Activated T-cell treated with anti-CD3 and anti-CD28 coated beads for 4 hours (primary cell): ENCODE measurements at places on chromosomes 4 and X.

- DNase-seq = no peak
Measured at GRCh38 chr4:8170341-8170740, 11.7 kb upstream of the ABLIM2 start.

DNA sequence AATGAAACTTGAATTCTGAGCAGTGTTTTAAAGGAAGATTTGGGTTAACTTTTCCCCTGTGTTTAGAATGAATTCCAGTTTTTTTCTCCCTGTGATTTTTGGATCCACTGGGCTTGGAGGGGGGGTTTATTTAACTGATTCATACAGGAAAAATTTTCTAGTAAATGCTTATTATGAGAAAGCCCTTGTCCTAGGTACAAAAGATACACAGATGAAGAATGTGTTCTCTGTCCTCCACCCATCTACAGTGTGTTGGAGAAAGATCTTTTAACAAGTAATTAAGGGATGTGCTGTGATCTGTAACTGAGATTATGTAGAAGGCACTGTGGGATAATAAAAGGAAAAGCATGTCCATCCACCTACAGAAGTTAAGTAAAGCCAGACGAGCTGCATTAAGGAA is 103.9 kb downstream of the STIM2 start:
- no peak for DNase-seq

- DNase-seq = no peak
Measured at GRCh38 chrX:111123606-111124179, 27.7 kb downstream of the PAK3 start.

DNA sequence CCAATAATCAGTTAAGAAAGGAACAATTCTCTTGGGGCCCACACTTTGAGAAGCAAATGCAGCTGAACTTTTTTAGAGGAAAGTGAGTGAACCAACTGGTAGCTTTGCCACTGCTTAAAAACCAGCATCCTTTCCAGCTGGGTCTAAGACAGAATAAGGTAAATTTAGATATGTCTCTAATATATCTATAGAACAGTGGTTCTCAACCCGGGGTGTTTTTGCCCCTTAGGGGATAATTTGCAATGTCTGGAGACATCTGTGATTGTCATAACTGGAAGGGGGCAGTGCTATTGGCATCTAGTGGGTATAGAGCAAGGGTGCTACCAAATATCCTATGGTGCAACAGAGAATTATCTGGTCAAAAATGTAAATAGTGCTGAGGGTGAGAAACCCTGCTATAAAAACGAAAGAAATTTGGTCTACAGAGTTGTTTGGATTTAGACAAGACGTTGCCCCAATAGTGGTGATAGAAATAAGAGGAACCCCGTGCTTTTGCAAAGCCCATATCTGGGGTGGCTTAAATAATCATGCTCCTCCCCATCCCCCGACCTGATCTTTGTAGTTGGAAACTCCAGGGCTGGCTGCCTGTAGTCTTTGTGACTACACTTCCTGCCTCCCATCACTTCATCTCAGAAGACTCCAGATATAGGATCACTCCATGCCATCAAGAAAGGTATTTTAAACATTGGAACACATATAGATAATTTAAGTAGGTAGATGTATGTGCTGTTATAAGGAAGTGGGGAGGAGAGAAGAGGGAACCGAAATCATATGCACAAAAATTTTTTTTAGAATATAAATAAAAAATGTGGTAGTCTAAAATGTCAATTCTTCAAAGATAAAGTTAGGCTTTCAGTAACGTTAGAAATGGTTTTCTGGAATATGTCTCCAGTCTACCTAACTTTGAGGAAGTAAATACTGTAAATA is at the start of gene TLR7:
Gene TLR7 (plus strand): TSS at position 622 of the 927 bp plus-strand sequence. CDS start 507 bp downstream, outside the sequence.
- no peak for DNase-seq

GRCh38 chr4:77734928-77735327 is 84.2 kb downstream of the CNOT6L start:
- peak; percentile 11 for DNase-seq

DNA sequence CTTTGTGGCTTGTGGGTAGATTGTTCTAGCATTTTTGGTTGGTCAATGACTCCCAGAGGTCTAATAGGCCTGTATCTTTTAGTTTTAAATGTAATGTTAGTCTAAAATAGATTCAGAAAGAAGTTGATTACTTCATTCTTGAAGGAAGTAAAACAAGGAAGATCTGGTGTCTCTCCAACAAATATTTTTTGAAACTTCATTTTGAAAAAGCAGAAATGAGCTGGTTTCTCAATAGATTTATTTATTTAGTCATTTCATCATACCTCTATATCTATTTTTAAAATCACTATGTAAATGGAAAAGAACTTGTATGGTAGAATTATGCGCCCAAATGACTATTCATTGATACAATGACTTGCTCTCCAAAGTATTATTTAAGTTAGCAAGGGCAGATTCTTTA is 7.2 kb downstream of the HTR2C start:
- no peak for DNase-seq

GRCh38 chr4:176653401-176654220 is 139.1 kb downstream of the VEGFC start:
- DNase-seq = no peak

DNA sequence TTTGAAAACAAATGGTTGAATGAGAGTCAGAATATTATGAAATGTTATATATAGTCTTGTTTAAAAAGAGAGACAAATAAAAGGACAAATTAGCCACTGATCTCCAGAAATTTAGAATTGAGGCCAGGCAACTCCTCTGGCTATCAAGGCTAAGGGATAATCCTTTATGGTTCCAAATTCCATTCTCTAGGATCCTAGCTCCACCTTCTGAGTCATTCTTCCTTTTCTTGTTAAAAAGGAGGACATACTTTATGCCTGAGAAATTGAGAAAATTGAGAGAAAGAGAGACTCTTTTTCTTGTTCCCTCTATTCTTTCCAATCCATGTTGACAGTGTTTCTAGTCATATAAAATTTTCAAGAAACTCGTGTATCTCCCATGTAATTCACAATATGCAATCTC is 1299.5 kb downstream of the FSTL5 start:
- no peak for DNase-seq

DNA sequence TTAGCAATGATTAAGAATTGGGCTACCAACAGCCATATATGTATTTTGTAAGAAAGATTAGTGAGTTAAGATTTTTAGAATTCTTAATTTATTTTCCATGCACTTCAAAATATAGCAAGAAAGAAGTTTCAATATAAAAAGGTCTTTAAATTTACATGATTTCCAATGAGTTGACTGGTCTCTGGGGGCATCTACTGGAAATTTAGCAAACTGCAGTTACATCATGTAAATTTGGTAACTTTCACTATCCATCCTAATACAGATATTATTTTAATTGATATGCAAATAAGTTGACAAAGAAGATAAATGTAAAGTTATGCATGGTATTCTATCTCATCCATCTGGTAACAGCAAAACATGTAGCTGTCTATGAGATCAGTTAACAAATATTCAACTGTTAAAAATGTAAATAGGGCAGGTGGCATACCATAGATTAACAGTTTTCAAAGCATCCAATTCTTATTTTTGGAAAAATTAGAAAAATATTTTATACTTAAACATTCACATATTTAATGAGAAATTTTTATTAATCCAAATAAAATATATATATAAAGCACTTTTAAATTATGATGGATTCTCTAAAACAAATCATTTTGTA is 29.1 kb downstream of the TTC29 start:
- no peak for DNase-seq

DNA sequence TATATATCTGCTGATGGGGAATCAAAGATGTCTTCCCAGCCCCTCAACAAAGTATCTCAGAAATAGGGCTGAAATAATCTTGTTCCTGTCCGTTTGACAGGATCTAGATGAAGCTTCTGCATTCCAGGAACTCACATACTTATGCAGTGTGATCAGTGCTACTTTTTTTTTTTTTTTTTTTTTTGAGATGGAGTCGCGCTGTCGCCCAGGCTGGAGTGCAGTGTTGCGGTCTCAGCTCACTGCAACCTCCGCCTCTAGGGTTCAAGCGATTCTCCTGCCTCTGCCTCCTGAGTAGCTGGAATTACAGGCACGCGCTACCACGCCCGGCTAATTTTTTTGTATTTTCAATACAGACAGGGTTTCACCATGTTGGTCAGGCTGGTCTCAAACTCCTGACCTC is 36.4 kb downstream of the DHX15 start:
- no peak for DNase-seq

DNA sequence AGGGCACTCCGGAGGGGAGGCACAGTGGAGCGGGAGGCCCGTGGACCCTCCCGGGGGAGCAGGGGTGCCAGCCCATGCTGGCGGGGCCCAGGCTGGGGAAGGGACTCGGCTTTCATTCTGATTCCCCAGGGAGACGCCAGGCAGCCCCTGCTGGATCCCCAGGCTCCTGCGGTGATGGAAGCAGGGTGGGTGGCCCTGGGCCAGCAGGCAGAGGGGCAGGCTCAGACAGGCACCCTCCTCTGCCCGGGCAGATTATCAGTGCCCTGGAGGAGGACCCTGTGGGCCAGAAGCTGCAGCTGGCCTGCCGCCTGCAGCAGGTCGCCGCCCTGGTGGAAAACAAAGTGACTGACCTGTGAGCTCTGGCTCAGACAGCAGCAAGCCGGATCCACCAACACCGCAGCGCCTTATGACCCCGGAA is 2.1 kb upstream of the SRPK3 start:
- no peak for DNase-seq

- no peak for DNase-seq
Measured at GRCh38 chr4:123675567-123675966, 279.0 kb downstream of the SPRY1 start.

DNA sequence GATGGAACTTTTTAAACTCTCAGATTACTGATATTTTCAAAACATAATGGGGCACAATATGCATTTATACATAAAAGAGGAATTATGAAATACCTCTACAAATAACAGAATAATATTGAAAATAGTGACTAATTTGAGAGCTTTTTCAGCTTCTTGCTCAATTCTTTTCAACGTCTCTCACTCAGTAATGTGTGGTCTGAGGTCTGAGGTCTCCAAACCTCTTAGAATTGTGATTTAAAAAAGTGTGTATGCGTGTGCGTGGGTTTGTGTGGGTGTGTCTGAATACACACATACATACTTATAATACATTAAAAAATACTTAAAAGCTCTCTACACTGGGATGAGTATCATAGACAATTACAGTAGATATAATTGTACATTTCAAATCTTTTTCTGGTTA is 7.9 kb downstream of the NDNF start:
- no peak for DNase-seq

DNA sequence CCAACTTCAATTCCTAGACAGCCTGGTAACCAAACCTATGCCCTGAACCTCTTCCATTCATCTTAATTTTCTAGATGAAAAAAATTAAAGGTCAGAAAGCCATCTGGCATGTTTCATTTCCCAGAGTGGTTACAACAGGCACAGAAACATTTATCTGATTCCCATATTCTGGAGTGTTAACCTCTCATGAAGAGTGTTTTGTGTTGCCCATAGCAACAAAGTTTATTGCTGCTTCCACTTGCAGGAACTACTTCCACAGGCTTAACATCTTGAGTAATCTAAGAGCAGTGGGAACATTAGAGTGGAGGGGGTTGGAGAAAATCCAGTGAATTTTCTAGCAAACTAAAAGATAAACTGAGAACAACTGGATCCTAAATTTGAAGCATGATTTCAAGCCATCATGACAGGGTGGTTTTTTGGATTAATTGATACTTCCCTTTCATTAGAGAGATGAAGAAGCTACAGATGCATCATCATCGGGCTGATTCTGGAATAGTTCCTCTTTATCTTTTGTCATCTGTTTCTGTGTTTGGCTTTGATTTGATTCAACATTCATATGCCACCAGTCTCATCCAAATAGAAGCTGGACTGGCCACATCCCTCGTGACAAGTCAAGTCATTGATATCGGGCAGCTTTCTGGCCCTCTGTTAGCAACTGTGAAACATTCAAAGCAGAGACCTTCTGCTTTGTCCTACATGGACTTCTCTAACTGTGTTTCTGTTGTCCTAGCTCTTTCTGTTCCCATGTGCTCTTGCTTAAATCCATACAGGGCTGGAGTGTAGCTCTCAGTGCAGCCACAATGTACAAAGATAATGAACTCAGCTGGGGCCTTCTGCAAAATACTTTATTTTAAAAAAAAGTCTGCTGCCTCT is 167.3 kb downstream of the MID1IP1 start:
- no peak for DNase-seq

- no peak for DNase-seq
Measured at GRCh38 chr4:23105759-23106370, 413.1 kb downstream of the GBA3 start.

GRCh38 chrX:133698298-133698697 is 283.0 kb upstream of the GPC4 start:
- DNase-seq = no peak

DNA sequence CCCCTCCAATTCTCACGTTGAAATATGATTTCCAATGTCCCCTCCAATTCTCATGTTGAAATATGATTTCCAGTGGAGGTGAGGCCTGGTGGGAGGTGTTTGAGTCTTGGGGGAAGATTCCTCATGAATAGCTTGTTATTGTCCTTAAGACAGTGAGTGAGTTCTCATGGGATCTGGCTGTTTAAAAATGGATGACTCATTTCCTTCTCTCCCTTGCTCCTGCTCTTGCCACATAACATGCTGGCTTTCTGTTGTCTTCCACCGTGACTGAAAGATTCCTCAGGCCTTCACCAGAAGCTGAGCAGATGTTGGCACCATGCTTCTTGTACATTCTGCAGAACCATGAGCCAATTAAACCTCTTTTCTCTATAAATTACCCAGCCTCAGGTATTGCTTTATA is 346.8 kb upstream of the TECRL start:
- no peak for DNase-seq

DNA sequence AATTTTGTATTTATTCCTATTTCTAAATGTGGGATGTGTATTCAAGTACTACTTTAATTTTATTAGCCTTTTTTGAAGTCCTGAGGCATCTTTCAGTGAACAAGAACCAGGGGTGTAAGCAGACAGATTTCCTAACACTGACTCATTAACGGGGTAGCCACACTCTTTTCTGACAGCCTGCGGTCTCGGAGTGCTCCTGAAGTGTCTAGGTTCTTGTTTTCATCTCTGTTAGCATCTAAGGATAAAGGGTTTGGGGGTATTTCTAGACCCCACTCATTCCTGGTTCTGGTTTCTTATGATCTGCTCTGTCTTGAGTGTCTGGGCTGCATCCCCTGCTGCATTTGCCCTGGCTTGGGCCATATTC is 71.9 kb downstream of the GC start:
- no peak for DNase-seq

DNA sequence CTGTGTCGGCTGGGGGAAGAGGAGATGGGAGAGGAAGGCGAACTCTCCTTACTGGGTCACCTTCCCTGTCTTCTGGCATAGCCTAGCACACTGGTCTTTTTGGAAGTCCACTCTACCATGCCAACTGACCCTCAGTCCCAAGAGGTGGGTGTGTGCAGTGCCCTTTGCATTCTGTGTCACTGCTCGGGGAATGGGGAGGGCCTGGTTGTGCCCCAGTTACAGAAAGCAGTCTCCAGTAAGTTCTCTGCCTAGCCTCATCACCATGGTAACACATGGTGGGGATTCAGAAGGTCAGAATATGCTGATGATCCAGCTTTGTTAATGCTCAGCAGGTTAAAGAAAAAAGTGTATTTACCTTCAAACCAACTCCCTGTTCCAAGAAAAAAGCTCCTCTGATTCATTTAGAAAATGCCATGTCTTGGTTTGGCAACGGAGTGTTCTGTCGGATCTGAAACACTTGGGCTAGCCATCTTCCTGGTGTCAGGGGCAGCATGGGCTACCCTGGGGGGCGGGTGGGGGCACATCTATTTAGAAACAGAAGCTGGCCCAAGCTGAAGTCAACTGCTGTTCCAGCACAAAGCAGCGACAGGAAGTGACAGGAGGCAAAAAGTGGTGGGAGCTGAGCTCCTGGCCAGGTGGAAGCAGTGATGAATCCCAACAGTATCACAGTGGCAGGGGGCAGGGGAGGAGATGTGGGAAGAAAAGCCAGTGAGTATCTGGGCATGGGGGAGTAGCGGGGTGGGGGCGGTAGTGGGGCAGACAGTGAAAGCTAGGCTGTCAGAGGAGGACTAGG is 37.0 kb downstream of the NSG1 start:
- DNase-seq = no peak

- no peak for DNase-seq
Measured at GRCh38 chr4:170446782-170447181, 357.0 kb upstream of the AADAT start.
